ENCODE measurements at places on chromosomes 6 and 20.

DNA sequence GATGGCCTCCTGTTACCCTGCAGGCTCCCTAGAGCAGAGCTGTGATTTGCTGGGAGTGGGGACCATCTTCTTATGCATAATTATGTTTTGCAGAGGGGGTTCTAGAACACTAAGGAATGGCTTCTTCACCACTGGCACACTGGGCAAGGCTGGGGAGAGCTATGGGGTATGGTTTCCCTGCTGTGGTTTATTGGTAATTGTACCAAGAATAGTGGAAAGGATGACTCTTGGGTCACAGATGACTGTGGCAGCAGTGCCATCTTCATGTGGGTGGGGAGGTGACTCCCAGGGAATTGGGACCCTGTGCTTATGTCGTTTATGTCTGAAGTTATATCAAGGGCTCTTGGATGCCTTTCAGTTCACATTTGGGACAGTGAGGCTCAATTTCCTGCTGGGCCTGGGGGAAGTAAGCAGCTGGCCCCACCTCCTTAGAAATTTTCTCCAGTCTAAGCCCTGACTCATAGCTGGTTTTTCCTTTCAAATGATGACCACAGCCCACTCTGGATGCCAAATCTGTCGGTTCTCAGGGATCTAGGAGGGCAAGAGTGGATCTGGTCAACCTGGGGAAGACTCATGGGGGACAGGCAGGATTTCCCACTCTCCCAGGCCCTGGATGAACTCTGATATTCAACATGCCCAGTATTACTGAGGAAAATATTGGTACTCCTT is 230.8 kb downstream of the LRFN2 start:
- DNase-seq, result no peak

- no peak for DNase-seq
These were observed 28.4 kb upstream of the GCLC start for GRCh38 chr6:53573299-53573698.

DNA sequence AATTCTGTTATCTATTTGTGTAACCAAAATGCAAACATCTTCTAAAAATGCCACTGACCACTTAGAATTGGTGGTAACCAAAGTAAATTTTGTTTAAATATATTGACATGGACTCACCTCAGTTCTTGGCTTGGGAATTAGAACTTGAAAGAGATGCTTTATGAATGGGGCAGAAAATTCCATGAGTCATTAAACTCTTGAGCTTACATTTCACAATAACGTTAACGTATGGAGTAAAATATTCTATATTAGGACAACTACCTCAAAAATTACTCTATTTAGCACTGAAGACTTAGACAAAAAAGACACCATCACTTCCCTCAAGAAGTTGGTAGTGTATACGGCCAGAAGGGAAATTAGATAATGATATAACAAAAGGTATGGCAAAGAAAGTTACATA is 752.2 kb upstream of the MARCKS start:
- no peak for DNase-seq

- DNase-seq, result peak; percentile 78
These were observed 627.7 kb downstream of the QKI start for GRCh38 chr6:164042212-164042611.

- DNase-seq, result no peak
These were observed 113.6 kb upstream of the IFNGR1 start for GRCh38 chr6:137332637-137333280.

GRCh38 chr6:125596020-125596419 is 153.4 kb upstream of the HEY2 start:
- DNase-seq, result no peak

DNA sequence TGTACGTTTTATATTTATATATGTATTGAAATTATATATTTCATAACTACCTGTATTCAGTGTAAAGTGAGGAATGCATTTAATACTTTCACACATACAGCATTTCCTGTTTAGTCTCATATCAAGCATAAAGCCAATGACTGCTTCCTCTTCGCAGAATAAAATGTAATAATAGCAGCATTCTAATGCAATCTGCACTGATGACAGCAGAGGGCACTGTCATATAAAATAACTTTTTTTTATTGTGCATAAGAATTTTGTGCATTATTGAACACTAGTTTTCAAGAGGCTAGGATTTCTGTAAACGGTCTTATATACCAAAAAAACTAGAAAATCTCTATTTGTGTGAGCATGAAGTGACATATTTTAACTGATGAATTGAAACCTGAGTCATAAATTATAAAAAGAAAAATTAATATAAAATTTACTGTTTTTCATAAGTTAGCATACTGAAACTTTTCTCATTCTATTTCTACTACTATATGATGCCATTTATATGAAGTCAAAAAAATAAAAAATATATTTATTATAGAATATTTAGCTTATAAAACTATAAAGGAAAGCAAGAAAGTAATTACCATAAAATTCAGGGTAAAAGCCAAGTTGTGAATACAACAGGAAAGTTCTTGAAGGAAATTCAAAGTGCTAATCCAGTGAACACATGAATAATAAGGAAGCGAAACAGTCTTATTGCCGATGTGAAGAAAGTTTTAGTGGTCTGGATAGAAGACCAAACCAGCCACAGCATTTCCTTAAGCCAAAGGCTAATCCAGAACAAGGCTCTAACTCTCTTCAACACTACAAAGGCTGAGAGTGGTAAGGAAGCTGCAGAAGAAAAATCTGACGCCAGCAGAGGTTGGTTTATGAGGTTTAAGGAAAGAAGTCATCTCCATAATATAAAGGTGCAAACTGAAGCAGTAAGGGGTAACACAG is 36.3 kb downstream of the RNF146 start:
- DNase-seq, result no peak
